ENCODE measurements at places on chromosomes 1 and 21.

- DNase-seq: no peak
These were observed 27.0 kb downstream of the NVL start for GRCh38 chr1:224302947-224303346.

GRCh38 chr1:53066891-53067738 is 5.1 kb downstream of the PODN start:
- no peak for DNase-seq

- no peak for DNase-seq
These were observed 62.8 kb upstream of the PRRC2C start for GRCh38 chr1:171422511-171422910.

DNA sequence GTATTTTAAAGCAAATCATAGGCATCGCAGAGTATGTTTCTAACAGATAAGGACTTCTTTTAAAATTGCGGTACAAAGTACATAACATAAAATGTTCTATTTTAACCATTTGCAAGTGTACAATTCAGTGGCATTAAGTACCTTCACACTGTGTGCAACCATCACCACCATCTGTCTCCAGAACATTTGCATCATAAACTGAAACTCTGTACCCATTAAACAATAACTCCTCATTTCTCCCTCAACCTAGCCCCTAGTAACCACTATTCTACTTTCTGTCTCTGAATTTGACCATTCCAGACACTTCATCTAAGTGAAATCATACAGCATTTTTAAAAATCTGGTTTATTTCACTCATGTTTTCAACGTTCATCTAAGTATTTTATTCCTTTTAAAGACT is 16.6 kb upstream of the ATF3 start:
- DNase-seq: no peak

DNA sequence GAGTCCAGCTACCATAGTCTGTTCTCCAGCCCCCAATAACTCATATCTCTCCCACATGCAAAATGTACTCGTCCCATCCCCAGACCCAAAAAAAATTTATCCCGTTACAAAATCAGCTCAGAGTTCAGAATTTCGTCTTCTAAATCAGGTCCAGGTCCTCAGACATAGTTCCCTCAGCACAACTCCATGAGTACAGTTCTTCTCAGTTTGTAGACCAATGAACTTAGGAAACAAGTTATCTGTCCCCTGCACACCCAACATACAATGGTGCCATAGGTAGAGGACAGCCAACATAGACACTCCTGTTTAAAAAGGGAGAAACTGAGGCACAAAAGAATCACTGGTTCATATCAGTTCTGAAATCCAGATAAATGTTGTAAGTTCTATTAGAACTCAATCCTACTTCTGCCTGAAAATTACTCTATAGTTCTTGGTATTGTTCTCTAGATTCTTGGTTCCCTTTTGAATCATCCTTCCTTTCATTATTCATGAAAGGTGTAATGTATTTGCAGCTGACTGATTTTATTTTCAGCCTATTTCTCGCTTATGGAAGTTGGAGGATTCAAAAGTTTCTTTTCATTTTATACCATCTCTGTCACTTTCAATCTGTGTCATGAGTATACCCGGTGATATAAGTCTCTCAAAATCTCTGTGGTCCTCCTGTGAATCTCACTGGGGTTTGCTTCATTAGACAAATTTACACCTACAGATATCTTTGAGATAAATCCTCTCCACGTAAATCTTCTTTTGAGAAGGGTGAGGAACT is 75.8 kb upstream of the TSPAN2 start:
- no peak for DNase-seq

Data from activated CD4-positive, CD25-positive, alpha-beta regulatory T cell treated with anti-CD3 and anti-CD28 coated beads, Interleukin-2, amount 50 U/mL, for 16 hours (primary cell).